Aorta (tissue), 5 donors: ENCODE measurements at places on chromosomes 7 and 10. TPM values are rescaled to one million over a fixed set of nuclear protein-coding genes. Genes with fewer than 3 reads are reported as not detected.

DNA sequence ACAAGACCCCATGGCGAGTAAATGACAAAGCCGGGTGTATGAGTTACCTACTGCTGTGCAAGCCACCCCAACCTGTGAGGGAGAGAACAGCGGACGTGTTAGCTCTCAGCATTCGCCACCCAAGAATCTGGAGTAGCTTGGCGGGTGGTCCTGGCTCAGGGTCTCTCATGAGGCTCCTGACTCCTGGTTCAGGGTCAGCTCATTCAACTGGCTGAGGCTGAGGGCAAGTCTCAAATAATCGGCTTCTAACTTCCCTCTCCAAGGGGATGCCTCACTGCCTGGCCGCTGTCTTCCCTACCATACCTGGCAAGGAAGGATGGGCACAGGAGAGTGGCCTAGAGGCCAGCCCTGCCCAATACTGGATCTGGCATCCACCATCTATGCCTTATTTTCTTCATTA lies 94.2 kb downstream of the HTR5A start:
- no peak for DNase-seq

DNA sequence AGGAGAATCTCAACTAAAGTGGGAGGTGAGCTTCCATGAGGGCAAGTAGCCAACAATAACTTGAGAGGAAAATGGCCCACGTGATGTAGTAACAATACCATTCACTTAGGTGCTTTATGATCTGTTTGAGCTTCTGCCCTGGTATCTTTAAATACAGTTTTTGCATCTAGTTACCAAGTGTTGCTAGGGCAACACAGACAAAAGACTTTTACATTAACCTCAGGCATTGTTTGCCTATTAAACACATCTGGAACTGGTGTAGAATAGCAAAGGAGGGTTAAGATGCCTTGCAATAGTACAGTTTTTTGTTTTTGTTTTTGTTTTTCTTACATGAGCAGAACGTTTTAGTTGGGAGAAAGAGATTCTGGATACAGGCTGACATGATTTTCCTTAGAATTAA lies 97.7 kb upstream of the MTPN start:
- no peak for DNase-seq

DNA sequence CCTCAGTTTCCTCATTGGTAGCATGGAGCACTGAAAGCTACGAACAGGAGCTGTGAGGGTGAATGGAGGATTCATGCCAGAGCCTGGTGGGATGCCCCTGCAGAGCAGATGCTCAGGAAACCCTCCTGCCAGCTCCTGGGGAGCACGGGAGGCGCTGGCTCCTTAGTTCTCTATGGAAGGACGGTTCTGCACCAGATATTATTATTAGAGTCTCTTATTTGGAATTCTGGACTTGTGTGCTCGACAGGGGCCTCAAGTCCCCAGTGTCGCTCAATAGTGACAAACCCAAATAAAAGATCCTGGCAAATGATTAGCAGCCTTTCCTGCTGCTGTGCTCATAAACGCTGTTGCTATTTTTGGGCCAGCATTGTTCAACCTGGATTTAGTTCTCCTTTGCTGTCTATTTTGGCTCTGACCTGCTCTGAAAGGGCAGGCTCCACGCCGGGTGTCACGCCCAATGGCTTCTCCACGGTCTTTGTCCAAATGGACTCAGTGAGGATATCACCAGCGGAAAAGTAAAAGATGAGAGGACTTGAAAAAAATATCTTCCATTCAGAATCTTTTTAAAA lies 23.0 kb upstream of the KLF6 start:
- no peak for DNase-seq

GRCh38 chr7:9507290-9507689 lies 1073.9 kb downstream of the NXPH1 start:
- DNase-seq: no peak

GRCh38 chr10:21336476-21337170 lies 188.9 kb downstream of the SKIDA1 start:
- DNase-seq: no peak

The LRRD1 gene
- not detected for total RNA-seq

The TUBB8 gene
- total RNA-seq: not detected

The HHEX gene
- 22.7 TPM for total RNA-seq

- no peak for DNase-seq
Observed at GRCh38 chr10:71968553-71969474, 4.6 kb downstream of the CHST3 start.

- no peak for DNase-seq
Observed at GRCh38 chr10:33335551-33335800, 1.0 kb upstream of the NRP1 start.

GRCh38 chr7:96407427-96407826 lies 85.5 kb upstream of the SLC25A13 start:
- DNase-seq: no peak

DNA sequence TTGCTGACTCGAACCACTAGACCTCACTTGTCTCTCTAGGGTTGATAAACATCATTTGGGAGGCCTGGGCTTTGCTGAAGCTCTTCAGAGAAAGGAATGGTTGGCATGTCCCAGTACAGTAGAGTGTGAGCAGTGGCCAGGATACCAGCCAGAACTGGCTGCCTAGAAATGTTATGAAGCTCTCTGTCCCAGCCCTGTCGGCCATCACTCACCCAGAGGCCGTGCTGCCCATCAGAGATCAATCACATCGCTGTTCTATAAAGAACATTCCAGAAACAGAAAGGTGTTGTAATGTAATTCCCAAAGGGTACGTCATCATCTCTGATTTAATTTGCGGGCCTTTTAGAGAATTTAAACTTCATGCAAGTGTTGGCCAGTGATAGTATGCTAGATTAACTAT lies 111.5 kb downstream of the PRPF18 start:
- no peak for DNase-seq

DNA sequence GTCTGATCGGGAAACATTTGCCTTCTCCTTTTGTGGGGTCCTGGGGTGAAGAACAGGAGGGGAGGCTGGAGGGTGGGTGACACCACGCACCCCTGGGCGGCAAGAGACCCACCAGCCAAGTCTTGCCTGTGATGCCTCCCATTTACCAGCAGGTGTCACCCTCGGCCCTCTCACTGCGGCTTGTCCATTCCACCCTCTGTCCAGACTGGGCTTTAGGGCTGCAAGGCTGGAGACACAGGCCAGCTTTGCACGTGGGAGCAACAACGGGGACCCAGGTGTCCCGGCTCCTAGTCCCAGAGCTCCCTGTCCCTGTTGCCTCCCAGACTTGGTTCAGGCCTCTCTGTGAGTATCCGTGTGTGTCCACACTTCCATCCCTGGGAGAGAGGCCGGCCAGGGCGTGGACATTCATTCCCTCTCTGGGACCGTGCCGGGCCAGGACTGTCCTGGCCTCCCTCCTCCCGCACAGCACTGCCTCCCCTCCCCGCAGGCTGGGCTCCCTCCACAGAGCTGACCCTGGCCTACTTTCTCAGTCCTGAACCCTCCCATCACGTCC lies 36.2 kb upstream of the GTF2IRD1 start:
- peak; percentile 73 for DNase-seq

DNA sequence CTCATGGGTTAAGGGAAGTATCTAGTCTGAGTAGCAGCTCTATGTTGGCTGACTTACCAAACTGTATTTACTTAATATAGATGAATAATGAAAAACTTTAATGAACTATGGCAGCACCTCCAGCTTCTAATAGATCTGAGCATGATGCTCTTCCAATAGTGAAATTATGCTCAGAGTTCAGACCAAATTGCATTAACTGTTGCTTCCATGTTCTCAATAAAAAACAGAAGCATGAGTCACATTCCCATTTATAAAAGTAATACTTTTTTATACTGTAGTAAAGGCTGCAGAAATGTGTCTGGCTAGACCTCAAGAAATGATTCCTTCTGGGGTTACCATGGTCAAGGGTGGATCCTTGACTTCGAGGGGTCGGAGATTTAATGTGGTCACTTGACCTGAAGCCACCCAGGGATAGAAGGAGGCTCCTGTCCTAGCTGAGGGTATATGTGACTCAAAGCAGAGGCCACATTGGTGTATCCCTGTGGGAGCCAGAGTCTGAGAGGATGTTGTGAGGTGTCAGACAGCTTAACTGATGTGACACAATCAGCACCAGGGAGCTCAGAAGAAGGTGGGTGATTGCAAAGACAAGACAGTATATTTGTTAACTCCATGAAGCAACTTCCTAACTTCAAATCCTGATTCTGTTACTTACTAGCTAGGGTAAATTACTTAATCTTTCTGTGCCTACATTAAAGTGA lies 19.8 kb upstream of the PLCE1 start:
- no peak for DNase-seq

DNA sequence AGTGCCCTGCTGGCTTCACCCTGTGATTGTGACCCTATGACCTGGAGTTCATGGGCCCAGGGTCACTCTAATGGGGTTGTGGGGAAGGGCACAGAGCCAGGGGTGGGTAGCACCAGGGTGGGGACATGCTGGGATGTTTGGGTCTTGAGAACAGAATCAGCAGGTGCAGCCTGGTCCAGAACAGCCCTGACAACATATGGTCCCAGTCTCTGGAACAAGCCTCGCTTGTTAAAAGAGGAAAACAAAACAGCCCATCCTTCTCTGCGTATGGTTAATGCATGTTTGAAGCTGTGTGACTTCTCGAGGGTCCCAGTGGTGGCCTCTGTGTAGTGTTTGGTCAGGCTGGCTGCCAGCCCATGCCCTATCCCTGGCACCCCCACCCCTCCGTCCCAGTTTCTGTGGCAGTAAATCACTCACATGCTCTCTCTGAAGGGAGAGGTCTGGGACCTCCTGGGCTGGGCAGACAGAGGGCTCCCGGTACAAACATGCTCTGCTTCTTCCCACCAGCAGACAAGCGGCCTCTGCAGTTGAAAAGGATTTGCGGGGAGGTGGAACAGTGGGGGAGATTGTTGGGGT lies 79.4 kb downstream of the FAM241B start:
- DNase-seq: no peak

GRCh38 chr7:123917878-123918277 lies 7.2 kb upstream of the SPAM1 start:
- DNase-seq: no peak

The GHRHR gene
- total RNA-seq: 1.3 TPM

The CYP3A5 gene
- 3.4 TPM for total RNA-seq

GRCh38 chr7:12303062-12303461 lies 92.0 kb downstream of the TMEM106B start:
- DNase-seq: no peak

The ODAD2 gene
- total RNA-seq: 1.3 TPM

GRCh38 chr7:140176122-140176701 lies 571 bp downstream of the KDM7A start:
- DNase-seq: no peak

- no peak for DNase-seq
Observed at GRCh38 chr7:12949060-12949931, 261.9 kb downstream of the ARL4A start.

DNA sequence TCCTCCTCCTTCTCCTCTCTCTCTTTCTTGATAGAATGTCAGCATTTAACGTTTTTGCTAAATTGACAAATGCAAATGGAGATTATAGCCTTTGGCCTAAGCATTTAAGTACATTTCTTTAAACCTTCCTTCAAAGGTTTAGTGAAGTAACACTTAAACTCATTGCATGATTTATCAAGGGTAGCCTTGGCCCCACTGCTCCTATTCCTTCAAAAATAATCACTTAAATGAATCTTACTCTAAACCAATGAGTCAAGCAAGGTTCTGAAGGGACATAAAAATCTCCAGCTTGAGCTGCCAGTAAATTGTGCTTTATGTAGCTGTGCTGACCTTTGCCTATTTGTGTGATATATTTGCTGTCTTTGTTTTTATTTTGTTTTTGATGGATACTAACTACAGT lies 358.5 kb upstream of the AKR1E2 start:
- no peak for DNase-seq

The OPN1SW gene
- not detected for total RNA-seq

The GRB10 gene
- total RNA-seq: 106 TPM

The TWIST1 gene
- total RNA-seq: 8.5 TPM

The FAM20C gene
- total RNA-seq: 88.3 TPM

GRCh38 chr7:75559976-75560365 lies 67.9 kb downstream of the SPDYE5 start:
- DNase-seq: no peak

- DNase-seq: no peak
Observed at GRCh38 chr7:155759740-155760430, 52.4 kb downstream of the SHH start.

- DNase-seq: peak; percentile 88
Observed at GRCh38 chr10:62804356-62805230, at the start of gene ADO. TSS of gene ADO (plus strand) at chr10:62804720. CDS start at chr10:62805060, 340 bp downstream.

DNA sequence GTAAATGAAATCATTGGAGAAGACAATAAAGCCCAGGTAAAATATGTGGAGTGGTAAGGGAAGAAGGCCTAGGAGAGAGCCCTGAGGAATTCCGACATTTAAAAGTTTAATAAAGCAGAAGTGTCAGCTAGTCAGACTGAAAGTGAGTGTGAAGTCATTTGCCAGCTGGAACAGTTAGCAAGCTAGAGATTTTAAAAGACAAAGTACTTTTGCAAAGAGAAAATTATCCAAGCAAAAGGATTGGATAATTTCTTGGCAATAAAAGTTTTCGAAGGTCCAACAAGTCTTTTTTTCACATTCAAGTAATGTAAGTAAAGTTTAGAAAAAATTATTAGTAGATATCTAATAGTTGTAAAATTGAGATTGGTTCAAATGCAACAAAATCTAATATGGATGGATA lies 27.1 kb upstream of the SEMA3C start:
- DNase-seq: no peak

DNA sequence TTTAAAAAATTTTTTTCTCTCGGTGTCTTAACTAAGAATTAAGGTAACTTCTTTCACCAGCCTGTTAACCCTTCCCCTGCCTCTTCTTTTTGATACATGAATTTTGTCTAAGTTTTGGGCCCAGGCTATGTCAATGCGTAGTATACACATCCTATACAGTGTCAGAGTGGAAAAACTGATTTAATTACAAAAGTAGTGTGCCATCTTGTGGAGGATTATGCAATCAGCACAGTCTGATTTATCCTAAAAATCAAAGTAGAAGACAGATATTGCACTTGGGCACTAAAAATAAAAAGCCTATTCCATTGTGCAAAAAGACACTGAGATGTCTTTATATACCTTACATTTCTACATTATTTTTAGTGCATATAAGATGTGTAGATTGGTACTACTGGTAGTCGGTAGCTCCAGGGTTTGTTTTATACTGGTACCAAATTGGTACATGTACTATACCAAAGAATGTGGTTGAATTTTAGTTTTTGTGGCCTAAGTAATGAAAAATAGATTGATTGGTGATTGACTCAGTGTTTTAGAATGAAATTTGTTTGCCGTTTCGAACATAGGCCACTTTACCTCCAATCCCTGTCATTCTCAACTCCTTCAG lies 96.6 kb downstream of the MKLN1 start:
- no peak for DNase-seq

DNA sequence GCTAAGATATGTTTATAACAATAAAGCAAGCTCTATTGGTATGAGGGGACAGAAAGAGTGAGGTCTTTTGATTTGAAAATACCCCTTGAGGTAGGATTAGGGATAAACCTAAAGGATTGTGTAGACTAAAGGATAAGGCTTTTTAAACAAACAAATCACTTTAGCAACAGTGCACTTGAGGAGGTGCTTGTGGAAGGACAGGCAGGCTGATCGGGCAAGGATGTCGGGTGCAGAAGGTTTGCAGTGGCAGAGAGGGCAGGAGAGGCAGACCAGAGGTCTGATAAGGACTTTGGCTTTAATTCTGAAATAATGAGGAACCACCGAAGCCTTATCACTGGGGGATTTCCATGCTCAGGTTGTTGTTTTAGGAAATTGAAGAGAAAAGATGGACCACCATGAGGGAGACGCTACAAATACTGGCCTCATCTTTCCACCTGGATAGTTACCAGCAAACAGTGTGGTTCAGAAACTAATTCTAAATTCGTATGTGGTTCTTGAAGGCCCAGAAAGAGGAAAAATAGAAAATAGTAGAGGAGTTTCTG lies 119.5 kb upstream of the KLF6 start:
- DNase-seq: no peak

The HABP2 gene
- total RNA-seq: not detected
